Left colon (tissue), 2 donors: ENCODE measurements at places on chromosomes 1 and 21. TPM values are rescaled to one million over a fixed set of nuclear protein-coding genes. Genes with fewer than 3 reads are reported as not detected.

DNA sequence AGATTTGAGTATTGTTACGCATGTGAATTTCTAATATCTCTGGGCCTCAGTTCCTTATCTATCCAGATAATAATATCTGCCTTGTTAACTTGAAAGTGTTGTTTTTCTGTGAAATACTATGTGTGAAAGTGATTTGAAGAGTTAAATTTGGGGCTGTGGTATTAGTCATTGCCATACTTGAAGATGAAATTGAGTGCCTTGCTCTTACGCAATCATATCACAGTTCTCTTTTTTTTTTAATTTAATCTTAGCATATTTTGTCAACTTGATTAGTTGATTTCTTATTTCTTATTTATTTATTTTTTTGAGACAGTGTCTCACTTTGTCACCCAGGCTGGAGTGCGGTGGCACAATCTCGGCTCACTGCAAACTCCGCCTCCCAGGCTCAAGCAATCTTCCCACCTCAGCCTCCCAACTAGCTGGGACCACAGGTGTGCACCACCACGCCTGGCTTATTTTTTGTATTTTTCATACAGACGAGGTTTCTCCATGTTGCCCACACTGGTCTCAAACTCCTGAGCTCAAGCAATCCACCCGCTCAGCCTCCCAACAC, 31.0 kb downstream of the AGO4 start:
- no peak for DNase-seq

DNA sequence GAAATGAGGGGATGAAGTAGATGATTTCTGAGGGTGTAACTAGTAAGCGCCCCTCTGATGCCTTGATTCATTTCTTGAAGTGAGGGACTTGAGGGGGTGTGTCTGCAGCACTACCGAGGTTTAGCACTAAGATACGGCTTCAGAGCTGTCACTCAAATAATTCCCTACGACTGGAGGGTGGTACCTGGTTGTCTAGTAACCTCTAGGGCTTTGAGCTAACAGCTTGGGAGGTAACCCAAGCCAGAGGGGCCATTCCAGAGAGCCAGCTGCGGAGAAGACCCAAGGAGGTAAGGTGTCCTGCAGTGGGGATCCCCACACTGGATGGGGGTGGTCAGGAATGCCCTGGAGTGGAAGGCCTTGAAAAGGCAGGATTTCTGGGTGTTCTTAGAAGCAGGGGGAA, at the start of gene TTC24:
TSS of gene TTC24 (plus strand) at position 252 of the 400 bp plus-strand sequence. CDS start 1,642 bp downstream, outside the sequence.
- DNase-seq: no peak

DNA sequence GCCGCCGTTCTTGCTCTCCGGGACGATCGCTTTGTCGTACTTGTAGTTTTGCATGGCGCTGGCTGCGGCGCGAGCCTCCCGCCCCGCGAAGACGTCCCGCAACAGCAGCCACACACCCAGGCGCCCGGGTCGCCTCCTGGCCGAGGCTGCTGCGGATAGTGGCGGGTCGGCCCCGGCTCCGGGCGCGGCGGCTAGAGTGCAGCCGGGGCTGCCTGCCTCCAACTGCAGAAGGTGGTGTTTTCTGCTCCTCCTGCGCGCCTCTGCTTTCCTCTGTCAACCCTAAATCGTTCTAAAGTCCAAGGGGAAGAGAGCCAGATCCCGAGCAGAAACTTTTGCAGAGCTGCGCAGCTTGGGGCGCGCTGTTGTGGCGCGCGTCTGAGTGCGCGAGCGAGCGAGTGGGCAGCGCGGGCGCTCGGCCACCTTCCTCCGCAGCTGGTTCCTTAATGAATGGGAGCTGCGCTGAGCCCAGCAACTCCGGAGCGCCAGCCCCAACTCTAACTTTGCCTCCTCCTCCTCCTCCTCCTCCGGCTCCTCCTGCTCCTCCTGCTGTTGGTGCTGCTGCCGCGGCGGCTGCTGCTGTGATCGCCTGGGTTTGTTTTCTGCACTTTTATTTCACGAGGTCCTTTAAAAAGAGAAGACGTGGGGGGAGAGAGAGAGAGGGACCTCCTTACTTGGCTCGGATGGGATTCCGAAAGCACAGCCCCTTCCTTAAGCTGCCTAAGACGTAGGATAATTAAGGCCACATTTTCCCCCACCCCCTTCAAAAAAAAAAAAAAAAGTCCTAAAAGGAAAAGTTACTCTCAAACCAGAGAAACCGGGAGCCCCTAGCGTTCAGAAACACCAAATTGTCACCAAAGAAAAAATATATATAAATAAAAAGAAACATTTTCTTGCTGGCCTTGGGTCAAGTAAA, at the start of gene PLPP3:
TSS of gene PLPP3 (minus strand) at position 601 of the 913 bp plus-strand sequence. CDS start at position 54, 547 bp downstream.
- DNase-seq: peak; percentile 86

- DNase-seq: no peak
These were observed 38.8 kb upstream of the ADORA3 start for GRCh38 chr1:111542187-111542586.

GRCh38 chr1:230268371-230269170, 157.6 kb downstream of the PGBD5 start:
- DNase-seq: peak; percentile 78

The SYT11 gene
- 4.2 TPM for total RNA-seq

The POLR3GL gene
- total RNA-seq: 13.6 TPM

The PDPN gene
- total RNA-seq: 4.2 TPM
